Sciatic nerve (tissue), 2 donors: ENCODE measurements at places on chromosomes 3 and 15. TPM values are rescaled to one million over a fixed set of nuclear protein-coding genes. Genes with fewer than 3 reads are reported as not detected.

CYP11A1 gene
- 4.3 TPM for total RNA-seq

IMPG2 gene
- 0.22 TPM for total RNA-seq

MRPL47 gene
- 20.7 TPM for total RNA-seq

INSYN1 gene
- total RNA-seq = 7.8 TPM

DOCK3 gene
- total RNA-seq = 6.2 TPM

GHRL gene
- 2.1 TPM for total RNA-seq

CIP2A gene
- 5.6 TPM for total RNA-seq

MED12L gene
- total RNA-seq = 4.8 TPM

ADAMTS9 gene
- total RNA-seq = 185 TPM

GPR87 gene
- not detected for total RNA-seq

CELF6 gene
- 3.3 TPM for total RNA-seq

PCBP4 gene
- 145 TPM for total RNA-seq

COLQ gene
- total RNA-seq = 6.3 TPM

SLC28A1 gene
- total RNA-seq = 0.45 TPM

ABHD14A gene
- 15.9 TPM for total RNA-seq

CASR gene
- not detected for total RNA-seq

MAN2C1 gene
- total RNA-seq = 231 TPM

CHRFAM7A gene
- total RNA-seq = 4.7 TPM

SMAD6 gene
- total RNA-seq = 62.4 TPM

TMEM44 gene
- total RNA-seq = 29.9 TPM

MYEF2 gene
- total RNA-seq = 49.8 TPM

SH2D7 gene
- total RNA-seq = not detected

TTC21A gene
- 13.4 TPM for total RNA-seq

SLC7A14 gene
- 0.04 TPM for total RNA-seq

SLC28A2 gene
- not detected for total RNA-seq

TMEM266 gene
- 0.22 TPM for total RNA-seq
